Nucleus accumbens (tissue), 56 donors: ENCODE measurements at places on chromosomes 1 and 21.
A peak's percentile ranks its signal among the peaks of the same experiment; 100 is the strongest.

GRCh38 chr1:194952171-194952570, 1656.1 kb downstream of the KCNT2 start:
- DNase-seq = no peak

- DNase-seq = no peak
These were observed 39.5 kb upstream of the DDAH1 start for GRCh38 chr1:85504417-85504816.

- DNase-seq = no peak
These were observed 80.1 kb upstream of the CD55 start for GRCh38 chr1:207241164-207241934.

DNA sequence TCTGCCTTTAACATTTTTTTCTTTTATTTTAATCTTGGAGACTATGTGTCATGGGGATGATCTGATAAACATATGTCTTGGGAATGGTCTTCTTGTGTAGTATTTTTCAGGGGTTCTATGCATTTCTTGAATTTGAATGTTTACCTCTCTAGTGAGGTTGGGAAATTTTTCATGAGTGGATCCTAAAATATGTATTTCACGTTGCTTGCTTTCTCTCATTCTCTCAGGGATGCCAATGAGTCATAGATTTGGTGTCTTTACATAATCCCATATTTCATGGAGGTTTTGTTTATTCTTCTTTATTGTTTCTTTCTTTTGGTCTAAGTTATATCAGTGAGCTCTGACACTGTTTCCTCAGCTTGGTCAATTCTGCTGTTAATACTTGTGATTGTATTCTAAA, 1237.2 kb downstream of the PLA2G4A start:
- DNase-seq = no peak

GRCh38 chr1:157137408-157138219, 581 bp downstream of the ETV3 start:
- no peak for DNase-seq

DNA sequence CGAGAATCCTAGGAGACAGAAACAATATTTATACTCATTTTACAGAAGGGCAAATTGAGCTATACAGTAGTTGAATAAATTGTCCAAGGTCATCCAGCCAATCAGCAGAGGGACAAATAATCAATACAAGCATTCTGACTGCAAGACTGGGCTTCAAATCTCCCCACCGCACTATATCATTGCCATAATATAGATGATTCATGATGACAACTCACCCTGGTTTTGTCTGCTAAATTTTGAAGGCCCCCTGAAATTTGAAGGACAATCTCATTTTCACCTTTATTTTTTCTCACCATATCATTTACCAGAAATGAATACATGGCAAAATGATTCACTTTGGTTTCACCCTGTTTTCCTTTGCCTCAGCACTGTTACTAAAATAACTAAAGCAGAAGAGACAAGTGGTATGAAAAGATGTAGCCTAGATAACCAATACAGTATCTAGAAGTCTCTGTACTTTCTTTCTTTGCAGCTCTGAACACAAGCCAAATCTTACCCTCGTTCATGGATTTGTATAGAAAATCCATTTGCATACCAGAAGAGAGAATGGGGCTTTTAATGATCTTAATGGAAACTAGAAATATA, 292.5 kb downstream of the TTLL7 start:
- DNase-seq = no peak

DNA sequence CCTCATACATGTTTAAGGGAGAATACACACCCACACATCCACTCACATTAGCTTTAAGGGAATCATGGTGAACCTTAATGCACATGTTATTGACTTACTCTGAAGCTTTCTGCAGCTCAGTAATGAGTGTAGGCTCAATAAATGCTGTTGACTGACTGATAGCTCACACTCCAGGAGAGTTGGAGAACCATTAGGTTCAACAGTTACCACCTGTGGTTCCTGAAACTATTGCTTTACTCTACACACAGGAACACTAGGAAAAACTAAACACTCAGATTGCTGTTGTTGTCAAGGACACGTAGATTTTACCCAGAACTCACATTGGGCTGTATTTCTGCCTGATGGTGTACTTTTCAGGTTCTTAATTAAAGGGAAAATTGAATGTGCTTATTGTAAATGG, 37.3 kb downstream of the ZC3H11B start:
- no peak for DNase-seq

DNA sequence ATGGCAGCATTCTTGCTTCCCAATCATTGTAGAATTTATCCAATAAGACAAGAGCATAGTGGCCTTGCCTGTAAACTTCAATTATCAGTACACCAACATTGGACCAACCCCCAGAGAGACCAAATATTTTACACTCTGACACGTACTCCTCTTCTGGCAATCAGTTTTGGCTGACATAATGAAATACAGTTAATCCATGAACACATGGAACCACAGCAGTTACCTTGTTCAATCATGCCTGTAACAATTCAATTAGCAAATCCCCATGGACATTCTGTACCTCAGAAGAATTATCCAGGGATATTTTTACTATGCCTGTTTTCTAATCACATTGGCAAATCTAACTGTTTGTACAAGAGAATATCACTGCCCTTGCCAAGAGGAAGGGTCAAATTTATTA, 2162.0 kb downstream of the MRPL39 start:
- no peak for DNase-seq

- no peak for DNase-seq
These were observed 23.4 kb downstream of the CSF1 start for GRCh38 chr1:109933856-109934711.

- DNase-seq = no peak
These were observed 9.4 kb downstream of the E2F2 start for GRCh38 chr1:23521588-23521987.

- peak; percentile 80 for DNase-seq
These were observed 6.7 kb upstream of the HUNK start for GRCh38 chr21:31866077-31866511.

DNA sequence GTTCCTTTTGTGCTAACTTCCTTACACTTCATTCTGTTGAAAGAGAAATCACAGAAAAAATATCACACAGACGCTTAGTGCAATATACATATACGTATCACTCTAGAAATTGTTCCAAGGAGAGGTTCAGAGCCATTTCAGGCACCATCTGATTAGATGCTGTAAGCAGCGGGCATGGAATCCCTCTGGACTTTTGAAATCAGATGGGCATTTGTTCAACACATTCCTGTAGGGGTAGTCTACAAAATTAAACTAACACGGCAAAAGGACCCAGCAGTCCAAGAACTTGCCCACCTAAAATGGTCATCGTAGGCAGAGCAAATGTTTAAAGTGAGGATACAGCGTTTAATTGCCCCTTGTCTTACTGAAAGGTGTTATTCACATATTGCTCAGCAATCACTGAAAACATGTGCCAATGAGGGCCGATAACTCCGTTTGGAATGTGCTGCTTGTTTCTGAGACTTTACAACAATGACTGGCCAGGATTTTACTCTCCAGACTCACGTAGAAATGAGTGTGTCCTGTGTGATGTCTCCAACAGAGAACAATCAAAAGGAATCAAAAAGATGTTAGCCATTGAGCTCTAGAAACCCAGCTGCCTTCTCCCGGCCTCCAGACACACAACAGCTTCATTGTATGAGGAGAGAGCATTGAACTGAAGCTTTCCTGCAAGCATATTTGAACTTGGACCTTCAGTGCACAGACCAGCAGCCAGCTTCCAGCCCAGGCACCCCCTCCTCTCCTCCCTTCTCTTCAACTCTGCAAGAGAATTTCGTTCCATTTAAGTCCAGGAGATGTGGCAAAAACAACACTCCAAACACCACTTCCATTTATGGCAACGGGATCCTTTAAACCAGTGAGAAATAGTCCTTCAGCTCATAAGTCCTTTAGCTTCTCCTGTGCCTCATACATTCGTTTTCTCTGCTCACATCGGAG, 32.1 kb upstream of the ADORA3 start:
- peak; percentile 47 for DNase-seq

- DNase-seq = no peak
These were observed 149.7 kb downstream of the TGFBR3 start for GRCh38 chr1:91736146-91736714.

DNA sequence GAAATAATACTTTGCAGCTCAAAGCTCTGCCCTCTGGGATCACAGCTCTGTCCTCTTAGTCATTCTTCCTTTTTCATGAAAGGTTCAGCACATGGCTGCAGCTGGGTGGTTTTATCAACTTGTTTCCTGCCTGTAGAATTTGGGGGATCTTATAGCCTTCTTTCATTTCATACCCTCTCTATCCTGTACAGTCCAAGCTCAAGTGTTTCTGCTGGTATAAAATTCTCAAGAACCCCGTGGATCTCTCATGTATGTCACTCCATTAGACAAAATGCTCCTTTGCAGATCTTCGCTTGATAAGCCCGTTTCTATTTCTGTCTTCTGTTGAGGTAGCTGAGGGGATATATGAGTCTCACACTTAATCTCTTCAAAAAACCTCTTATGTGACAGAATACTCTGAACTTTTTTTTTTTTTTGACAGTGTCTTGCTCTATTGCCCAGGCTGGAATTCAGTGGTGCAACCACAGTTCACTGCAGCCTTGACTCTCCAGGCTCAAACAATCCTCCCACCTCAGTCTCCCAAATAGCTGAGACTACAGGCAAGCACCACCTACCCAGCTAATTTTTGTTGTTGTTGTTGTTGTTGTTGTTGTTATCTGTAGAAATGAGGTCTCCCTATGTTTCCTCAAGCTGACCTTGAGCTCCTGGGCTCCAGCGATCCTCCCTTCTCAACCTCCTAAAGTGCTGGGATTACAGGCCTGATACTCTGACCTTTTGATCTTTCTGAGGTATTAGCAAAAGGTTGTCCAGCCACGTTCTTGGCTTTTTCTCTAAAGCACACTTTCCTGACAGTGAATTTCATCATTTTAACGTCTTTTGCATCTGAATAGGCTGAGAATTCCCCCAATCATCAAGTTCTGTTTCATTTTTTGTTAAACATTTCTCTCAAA, 24.6 kb upstream of the COL9A2 start:
- no peak for DNase-seq

DNA sequence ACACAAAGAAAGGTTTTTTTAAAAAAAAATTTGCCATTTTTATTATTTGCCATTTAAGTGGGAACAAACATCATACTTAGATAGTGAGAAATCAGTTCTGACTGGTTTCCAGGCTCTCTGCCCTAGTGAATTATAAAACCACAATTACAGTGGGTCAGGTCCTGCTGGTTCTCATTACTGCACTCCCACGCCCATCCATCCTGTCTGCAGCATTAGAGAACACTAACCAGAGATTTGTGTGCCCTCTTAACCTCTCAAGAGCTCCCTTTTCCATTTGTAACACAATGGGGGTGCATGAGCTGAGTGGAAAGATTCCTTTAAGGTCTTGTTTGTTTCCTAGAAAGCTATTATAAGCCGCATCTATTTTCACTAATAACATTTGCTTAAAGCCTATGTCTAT, 489.3 kb downstream of the AMY1C start:
- DNase-seq = no peak
